ENCODE measurements at places on chromosomes 11 and 22.

DNA sequence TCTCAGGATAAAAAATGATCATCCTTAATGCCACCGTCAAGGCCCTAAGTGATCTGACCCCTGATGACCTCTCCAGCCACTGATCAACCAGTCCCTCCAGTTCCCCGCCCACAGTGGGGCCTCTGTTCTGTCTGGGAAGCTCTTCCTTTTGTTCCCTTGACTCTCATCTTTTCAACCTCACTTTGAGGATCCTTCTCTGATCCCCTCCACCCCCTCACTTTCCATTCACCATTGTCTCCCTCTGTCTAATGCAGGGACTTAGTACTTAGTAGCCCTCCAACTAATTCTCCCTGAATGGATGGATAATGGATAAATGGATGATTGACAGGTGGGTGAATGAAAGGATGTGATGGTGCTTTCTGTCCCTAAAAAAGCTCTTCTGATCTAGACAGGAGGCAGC is 45.6 kb downstream of the C11orf58 start:
- no peak for DNase-seq

GRCh38 chr11:70503468-70504221 is 105.3 kb downstream of the CTTN start:
- no peak for DNase-seq

DNA sequence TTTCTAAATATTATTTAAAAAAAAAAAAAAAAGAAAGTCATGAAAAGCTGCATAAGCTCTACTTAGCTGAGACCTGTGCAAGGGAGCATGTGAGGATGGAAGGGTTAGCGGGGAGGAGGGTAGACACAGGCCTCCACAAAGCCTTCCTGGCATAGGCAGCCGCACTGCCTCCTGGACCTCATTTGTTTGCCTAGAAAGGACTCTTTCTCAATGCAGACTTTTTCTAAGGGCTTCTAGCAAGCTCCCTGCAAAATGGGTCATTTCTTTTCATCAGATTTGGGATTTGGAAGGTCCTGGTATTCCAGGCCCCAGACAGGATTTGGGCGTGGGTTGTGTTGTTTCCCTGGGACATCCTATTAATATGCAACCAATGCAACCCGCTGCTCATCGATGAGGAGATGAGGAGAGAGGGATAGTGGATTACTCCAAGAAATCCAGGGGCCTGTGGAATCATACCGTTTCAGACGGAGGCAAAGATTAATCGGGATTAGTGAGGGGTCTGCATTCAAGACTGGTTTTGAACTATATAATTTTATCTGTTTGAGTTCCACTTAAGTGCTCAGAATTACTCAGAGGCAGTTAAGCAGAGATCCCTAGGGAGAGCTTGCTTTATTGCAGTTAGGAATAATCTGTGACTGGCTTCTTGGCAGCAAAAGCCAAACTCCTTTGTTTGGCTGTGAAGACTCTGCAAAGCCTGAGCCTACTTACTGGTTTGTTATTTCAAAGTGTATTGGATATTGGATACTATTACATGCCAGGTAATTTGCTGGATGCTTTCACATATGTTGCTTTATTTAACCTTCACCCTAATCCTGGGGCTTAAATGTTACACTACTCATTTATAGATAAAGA is 106.9 kb upstream of the NAV2 start:
- no peak for DNase-seq

DNA sequence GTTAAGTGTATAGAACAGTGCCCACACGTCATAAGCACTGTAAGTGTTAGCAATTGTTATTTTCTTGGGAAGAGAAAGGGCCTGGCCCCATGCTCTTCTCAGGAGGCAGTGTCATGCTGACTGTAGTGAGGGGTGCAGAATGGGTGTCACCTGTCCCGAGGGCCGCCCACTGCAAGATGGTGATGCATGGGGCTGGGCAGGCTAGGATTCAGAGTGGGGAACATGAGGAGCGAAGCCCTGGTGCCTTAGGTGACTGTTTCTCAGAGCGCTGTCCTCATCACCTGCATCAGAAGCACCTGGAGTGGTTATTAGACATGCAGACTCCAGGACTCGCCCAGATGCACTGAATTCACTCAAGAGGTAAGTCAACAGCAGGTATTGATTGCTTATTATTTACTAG is 101.0 kb upstream of the PARVA start:
- DNase-seq = no peak

GRCh38 chr11:64445651-64446050 is 86.7 kb downstream of the RPS6KA4 start:
- DNase-seq = peak; percentile 35

DNA sequence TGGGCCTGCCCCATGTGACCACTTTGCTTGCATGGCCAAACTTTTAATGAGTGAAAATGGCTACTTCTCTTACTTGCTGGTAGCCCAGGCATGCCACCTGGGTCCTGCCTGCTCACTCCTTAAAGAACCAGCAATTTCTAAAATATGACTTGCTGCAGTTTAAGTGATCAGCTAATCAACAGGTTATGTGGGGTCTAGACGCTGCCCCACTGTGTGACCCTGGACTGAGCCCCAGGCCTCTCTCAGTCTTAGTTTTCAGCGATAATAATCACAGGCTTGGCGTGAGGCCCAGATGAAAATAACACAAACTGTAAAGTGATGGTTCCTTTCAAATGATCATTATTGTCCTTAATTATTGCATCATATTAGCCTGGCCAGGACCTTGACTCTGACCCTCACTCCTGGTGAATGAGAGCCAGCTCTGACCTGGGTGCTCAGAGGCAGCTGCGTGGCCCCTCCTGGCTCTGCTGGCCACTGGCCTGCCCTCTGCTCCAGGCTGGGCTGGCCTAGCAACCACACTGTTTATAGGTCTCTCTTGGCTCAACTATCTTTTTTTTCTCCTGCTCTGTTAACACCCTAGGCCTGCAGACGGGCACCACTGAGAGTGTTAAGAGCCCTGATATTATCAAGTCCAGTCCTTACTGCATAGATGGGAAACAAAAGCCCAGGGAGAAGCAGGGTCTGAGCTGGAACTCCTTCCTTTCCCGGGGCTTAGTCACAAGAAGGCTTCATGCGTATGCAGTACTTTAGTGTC is 89.7 kb downstream of the RRM1 start:
- no peak for DNase-seq

DNA sequence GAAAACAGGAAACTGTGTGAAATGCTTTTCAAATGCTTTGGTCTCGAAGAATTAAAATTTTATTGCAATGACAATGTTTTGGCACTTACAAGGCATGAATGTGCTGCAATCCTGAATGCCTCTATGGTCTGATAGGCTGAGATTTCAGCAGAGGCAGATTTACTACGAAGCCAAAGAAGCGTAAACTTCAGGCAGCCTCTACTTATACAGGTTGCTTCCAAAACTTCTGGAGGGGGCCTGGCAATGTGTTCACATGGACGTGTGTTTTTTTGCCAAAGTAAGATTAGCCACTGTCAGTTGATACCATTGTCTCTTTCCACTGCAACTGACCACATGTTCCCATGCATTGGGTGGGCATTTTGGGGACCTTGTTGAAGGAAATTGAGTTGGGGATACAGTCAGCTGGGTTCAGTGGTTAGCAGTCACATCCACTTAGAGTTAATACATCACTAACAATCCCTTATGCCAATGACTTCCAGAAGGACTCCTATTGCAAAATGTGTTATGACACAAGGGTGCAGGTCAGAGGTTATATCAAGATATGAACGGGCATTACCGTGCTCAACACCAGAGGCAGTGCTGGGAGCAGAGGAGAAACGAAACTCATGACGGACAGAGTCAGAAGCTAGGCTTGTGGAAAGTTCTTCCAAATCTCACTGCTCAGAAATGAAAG is 48.8 kb downstream of the ABTB2 start:
- DNase-seq = no peak

Measured in breast epithelium (tissue), 4 donors.